Spinal cord (tissue), 10 donors: ENCODE measurements at places on chromosomes 2 and 18. TPM values are rescaled to one million over a fixed set of nuclear protein-coding genes. Genes with fewer than 3 reads are reported as not detected.

Gene BMP10
- not detected for total RNA-seq

Gene ANAPC1
- 54.6 TPM for total RNA-seq

Gene CRYGD
- 0.83 TPM for total RNA-seq

Gene DSG2
- total RNA-seq, result 34.2 TPM

Gene GPR17
- total RNA-seq, result 36.6 TPM
